DMS79 (cell line): ENCODE measurements at places on chromosomes 16 and 17.

GRCh38 chr16:74305978-74306784, 9.6 kb downstream of the PSMD7 start:
- no peak for DNase-seq

DNA sequence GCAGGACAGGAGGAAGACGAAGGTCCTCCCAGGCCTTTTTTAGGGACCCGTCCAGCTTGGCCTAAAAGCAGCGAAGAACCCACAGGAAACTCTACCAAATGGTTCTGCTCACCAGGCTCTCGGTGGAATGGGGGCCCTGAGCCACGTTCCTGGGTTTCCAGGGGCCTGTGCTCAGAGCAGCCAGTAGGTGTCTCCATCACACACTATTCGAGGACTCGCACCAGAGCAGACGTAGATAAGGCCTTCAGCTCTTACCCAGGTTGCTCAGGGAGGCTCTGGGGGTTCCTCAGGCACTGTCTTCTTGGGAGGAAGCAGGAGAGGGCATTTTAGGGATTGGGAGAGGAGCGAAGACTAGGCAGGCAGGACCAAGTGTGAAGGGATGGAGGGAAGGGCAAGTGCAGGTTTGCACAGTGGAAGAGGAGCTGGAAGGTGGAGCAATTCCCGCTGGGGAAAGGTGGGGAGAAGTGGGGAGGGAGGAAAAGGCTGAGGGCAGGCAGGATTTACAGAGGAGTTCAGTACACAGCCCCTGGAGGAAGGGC, 157.1 kb downstream of the RGS9 start:
- DNase-seq: peak; percentile 0

- no peak for DNase-seq
Observed at GRCh38 chr17:4562015-4562969, 1.9 kb upstream of the GGT6 start.

GRCh38 chr17:32341141-32341856, 674 bp downstream of the C17orf75 start:
- peak; percentile 37 for DNase-seq

DNA sequence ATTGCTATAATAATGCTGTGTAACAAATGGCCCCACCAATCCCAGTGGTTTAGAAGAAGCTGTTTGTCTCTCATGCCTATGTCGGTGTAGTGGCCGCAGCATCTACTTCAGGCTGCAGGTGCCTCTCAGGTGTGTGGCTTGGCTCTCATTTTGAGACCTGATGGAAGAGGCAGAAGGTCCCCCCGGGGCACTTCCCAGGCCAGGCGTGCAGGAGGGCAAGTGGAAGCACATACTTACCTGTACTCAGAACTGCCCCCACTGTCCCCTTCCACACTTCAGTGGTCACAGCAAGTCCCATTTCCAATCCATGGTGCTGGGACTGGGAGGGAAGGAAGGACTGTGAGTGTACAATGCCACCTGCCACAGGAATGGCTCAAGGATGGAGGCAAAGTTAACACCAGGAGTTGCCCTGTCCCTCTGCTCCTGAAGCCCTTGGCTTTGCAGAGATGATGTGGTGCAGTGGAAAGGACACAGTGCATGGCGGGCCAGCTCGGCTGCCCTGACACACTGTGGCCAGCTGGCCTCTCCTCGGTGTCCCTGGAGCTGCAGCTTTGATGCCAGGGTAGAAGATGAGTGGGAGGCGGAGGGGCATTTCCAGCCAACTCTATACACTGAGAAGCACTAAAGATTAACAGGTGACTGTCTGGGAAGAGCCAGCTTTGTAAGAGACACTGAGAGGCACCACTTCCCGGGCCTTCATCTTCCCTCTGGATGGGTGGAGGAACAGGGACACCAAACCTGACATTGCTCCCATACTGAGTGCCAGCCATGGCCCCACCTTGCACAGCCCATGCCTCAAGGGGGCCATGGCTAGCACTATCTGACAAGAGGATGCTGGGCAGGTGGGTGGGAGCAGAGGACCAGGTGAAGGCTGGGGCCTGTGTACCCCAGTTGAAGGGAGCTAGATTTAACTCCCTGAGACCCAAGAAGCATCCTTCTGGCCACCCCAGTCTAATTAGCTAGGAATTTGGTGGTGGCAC, 105.9 kb downstream of the METRNL start:
- DNase-seq: no peak
